ENCODE measurements at places on chromosomes 2 and 18.

DNA sequence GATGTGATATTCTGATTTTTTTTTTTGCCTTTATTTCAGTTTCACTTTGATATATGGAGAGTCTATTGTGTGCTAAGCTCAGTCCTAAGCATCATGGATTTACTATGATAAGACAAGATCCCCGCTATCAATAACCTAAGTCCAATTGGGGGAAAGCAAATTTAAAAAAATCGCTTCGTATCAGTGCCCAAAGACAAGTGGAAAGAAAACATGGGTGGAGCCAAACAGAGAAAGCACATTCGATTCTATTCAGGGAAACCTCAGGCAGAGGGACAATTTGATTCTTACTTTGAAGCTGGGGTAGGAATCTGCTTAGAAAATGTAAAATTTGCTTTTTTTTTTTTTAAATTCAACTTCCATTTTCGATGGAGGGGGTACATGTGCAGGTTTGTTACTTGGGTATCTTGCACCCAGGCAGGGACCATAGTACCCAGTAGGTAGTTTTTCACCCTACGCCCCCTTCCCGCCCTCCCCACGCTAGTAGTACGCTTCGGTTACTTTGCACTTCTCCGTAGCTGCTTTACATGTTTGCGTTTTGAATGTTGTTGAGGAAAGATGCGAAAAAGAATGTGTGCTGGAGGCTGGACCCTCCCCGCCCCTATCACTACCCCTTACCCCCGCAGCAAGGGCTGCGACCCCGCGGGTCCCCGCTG is 12.4 kb downstream of the KIF5C start:
- no peak for DNase-seq

DNA sequence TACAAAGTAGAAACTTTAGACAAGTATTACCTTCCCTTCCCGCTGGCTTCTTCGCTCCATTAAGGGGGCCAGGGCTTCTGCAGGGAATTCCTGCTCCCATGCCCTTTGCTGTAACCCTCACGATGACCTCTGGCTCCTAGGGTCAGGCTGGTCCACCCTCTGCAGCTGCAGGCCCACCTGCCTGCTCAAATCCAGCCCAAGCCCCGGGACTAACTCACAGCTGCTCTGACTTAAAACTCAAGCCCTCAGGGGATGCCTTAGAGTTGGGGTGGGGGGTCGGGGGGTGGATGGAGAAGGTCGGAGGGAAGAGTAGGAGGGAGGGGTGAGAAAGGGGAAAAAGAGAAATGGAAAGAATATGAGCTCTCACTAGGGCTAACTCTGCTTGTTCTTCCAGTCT is 4.9 kb downstream of the IGFBP5 start:
- no peak for DNase-seq

- no peak for DNase-seq
These were observed 180.7 kb downstream of the SUCLG1 start for GRCh38 chr2:84278386-84278785.

DNA sequence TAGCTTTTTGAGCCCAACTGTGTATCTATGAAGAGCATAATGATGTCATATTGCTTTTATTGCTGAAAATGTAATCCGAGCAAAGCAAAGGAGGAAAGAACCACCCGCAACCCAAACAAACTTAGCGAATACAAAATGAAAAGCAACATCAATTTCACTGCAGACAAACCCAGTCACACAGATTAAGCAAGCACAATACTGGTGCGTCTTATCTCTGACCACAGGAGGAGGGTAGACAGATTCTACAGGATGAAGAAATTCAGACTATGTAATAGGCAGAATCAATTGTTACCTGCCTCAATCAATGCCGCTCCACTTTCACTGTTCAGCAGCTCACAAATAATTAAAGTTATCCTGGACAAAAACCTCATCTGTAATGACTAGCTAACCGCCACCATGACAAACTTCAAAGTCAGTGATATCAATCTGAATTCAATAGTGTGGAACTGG is 115.5 kb upstream of the SP3 start:
- DNase-seq: no peak

DNA sequence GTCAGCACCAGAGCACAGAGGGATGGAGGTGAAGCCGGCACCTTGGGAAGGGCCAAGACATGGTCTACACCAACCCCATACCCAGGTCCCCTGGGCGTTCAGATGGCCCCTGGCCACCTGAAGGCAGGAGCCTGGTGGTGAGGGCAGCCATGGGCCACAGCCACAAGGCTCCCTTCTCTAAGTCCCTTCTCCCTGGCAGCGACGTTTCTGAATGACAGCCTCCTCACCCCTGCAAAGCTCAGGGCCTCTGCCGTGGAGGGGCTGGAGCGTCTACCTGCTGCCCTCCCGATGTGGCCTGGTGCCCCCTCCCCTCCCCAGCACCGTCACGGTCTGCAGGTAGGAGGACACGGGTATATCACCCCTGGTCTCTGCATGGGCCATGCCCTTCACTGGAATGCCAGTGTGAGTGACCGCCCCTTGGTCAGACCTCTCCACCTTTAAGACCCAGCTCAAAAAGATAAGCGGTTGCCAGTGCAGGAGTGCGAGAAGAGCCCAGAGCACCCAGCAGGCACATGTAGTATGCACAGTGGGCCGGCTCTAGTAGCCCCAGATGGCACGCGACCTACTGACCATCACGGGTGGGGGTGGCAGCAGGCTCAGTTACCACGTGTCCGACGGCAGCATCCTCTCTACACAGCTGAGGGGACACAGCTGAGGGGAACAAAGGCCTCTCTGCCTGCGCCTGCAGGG is 46.6 kb downstream of the HS6ST1 start:
- DNase-seq: no peak

DNA sequence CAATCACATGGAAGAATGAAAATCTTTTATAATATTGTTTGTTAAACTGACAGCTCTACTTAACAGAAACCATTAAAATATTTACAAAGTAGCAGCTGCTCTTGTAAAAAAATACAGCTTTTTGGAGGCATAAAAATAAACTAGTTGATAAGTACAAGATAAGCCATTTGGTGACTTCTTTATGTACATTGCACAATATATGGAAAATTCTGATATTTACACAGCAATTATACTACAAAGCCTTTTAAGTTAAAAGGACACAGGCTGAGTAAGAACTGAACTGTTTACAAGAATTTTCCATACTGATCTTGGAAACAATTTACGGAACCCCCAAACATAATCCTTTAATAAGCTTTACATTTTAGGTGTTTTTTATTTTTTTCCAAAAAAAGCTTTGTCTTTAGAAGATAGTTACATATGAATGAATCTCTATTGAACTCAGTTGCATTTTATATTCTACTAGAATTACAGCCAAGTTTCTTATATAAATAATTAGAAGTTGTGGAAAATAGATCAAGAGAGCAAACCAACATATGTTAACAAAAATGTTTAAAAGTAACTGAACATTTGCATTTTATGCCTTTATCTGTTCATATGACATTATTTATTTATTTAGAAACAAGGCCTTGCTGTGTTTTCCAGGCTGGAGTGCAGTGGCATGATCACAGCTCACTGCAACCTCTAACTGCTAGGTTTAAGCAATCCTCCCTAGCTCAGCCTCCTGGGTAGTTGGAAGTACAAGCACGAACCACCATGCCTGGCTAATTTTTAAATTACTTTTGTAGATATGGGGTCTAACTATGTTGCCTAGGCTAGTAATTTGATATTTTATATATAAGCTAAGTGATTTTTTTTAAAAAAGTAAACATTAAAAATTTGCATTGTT is 142.5 kb downstream of the OTX1 start:
- no peak for DNase-seq

- DNase-seq: no peak
These were observed 216.4 kb downstream of the AGAP1 start for GRCh38 chr2:235709969-235710879.

DNA sequence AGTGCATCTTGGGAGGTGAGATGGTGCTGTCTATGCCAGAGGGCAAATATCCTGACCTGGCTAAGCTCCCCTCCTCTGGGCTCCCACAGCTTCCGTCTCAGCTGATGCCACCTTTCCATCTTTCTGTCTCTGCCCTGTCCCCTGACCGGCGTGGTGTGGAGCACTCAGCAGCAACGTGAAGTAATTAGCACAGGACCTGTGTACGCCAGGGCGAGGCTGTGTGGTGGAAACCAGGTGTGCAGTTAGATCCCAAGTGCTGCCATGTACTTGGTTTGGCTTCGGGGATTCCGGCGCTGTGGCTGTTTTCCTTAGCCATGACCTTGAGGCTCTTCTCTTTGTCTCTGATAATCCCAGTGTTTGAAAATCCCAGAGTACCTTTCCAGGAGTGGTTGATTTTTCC is 36.5 kb downstream of the COA5 start:
- no peak for DNase-seq

- DNase-seq: no peak
These were observed 1478.6 kb upstream of the ACVR2A start for GRCh38 chr2:146366276-146366675.

- DNase-seq: peak; percentile 34
These were observed 193.4 kb downstream of the TDRD15 start for GRCh38 chr2:21317131-21317530.

DNA sequence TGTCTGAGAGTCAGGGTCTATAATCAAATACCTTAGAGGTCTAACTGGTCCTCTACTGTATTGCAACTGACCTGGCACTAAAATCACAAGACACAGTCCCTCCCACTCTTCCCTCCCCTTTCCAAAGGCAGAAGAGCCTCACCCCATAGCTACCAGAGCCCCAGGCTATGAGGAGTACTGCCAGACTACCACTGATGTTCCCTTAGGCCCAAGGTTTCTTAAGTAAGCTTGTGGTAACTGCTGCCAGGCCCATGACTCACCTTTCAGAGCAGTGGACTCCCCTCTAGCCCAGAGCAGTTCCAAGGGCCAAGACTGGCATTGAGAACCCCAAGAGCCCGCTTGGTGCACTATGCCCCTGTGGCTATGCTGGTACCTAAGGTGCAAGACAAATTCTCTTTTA is 1193.4 kb downstream of the DSC3 start:
- no peak for DNase-seq

DNA sequence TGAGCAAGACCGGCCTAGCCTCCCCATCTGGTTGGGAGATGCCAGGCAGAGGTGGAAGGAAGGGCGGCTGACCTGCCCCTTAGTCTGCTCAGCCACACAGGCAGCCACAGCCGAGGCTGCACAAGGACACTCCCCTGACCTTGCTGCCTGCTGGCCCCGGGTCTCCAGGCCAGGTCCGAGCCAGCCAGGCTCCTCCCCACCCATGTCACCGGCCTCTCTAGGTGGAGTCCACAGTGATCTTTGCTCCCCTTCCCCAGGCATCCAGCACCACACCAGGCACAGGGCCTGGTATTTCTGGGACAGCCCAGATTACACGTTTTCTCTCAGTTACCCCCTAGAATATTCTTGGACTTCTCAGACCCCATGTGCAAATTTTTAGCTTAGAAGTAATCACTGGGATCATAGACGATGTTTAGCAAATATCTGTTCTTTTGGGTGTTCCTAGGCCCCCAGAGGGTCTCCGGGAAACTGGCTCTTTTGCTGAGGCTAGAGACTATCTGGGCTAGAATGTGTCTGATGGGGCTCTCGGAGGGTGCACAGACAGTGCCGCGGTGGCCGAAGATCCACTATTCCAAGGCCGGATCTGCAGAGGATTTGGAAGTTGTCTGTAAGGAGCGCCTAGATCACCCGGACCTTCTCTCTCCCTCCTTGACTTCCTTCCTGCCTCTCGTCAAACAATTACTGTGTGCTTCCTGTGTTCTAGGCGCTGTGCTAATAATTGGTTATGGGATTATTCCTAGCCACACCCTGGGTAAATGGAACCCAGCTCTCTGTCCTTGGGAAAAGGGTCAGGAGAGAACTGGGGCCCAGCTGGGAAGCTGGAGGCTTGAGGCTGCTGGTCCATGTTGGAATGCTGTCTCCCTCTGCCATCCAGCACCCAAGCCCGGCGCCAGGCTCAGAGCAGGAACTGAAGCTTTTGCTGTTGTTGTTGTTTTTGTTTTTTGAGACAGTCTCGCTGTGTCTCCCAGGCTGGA is 46.9 kb downstream of the ODC1 start:
- no peak for DNase-seq

GRCh38 chr2:210072922-210073509 is 70.6 kb downstream of the RPE start:
- DNase-seq: peak; percentile 13

GRCh38 chr2:25454824-25455611 is 113.3 kb upstream of the DNMT3A start:
- no peak for DNase-seq

- no peak for DNase-seq
These were observed 36.9 kb upstream of the BMPR2 start for GRCh38 chr2:202339071-202339870.

DNA sequence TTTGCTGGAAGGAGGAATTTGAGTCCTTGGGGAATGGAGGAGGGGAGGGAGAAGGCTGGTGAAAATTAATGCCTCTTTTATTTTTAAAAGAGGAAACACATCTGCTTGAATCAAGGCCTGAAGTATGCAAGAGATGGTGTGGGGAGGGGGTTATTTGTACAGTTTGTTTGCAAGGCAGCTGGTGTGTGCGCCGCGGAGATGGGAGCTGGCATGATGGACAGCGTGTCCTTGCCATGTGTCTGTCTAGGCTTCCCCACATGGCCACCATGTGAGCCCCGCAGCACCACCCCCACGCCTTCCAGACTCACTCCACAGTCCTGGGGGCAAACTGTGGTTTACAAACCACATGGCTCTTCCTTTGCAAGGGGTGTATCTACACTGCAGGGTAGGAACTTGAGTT is 154.8 kb upstream of the APCDD1 start:
- no peak for DNase-seq

GRCh38 chr18:45290364-45290763 is 324.9 kb upstream of the SLC14A2 start:
- no peak for DNase-seq

DNA sequence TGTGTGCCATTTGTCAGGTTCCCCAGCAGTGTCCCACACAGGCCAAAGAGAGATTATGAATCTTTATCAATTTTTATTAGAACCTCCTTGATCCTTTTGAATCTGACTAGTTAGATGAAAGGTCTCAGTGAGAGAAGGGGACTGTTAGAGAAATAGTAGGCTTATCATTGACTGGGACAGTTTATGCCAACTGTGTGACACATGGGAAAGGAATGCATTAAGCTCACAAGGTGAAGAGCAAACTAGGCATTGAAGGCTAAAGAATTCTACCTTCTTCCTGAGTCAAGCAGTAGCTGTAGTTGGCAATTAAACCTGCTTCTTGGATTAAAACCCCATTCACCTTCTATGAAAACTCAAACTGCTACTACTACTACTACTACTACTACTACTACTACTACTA is 389.6 kb upstream of the CDH19 start:
- DNase-seq: no peak
